Brain pericyte (primary cell): ENCODE measurements at places on chromosomes 6 and 20.

- DNase-seq = no peak
These were observed 21.2 kb downstream of the MKKS start for GRCh38 chr20:10412591-10413408.

- no peak for DNase-seq
These were observed 101.3 kb downstream of the RTN4IP1 start for GRCh38 chr6:106527979-106528378.

GRCh38 chr20:49398401-49399144 is 83.9 kb downstream of the KCNB1 start:
- DNase-seq = no peak

DNA sequence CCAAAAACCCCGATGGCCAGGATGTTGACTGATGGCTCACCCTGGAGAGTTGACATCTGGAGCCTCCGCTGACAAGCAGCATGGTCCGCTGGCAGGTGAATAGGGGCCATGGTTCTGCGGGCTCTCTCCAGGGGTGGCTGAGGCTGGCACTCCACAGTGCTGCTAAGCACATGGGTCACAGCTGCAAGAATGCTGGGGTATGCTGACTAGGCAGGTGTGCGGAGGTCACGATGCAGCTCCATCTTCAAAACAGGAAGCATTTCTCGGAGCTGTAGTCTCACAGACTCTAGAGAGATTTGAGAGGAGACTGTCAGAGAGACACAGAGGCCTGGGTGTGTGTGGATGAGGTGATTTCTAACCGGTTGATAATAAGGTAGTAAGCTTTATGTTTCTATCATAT is 341.6 kb downstream of the NRN1 start:
- DNase-seq = no peak

- DNase-seq = no peak
These were observed 541.1 kb downstream of the HAO1 start for GRCh38 chr20:7399114-7399513.

GRCh38 chr20:57061051-57061900 is 205.2 kb downstream of the BMP7 start:
- no peak for DNase-seq

GRCh38 chr6:115838763-115839401 is 221.8 kb downstream of the FRK start:
- no peak for DNase-seq

GRCh38 chr20:9363673-9364072 is 150.7 kb upstream of the LAMP5 start:
- no peak for DNase-seq

- no peak for DNase-seq
These were observed 10.3 kb downstream of the NSFL1C start for GRCh38 chr20:1456300-1456699.

DNA sequence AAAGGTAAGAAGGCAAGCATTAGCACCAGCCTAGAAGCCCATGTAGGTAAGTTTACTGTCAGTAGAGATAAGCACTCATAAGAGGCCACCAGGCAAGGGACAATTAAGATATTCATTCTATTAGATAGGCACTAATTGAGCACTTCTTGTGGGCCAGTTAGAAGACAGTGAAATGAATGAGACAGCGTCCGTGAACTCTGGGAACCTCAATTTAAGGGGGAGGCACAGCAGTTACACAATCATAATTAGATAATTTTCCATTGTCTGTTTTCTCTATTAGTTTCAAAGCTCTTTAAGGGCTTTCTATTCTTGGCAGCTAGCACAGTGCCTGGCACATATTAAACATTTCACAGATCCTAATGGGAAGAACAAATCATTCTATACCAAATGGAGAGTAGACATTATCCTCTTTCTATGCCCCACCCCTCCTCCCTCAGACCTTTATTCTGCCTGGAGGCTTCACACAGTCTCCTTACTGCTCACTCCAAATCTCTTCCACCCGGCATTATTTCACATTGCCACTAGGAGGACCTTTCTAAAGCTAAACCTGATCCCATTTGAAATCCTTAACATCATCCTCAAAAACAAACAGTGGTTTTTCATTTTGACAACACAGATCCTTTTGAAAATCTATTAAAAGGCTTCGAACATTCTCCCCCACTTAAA is 529.6 kb downstream of the ADGRB3 start:
- DNase-seq = no peak

DNA sequence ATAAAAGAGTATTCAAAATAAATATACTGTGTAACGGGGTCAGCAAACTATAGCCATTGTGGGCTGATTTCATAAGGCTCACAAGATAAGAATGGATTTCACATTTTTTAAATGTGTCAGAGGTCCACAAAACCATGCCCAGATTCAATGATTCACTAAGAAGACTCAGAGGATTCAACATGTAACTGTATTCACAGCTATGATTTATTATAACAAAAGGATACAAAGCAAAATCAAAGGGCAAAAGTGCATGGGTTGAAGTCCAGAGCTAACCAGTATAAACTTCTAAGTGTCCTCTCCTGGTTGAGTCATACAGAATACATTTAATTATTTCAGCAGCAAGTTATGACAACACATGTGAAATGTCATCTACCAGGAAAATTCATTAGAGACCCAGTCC is 49.2 kb downstream of the TBC1D32 start:
- no peak for DNase-seq

DNA sequence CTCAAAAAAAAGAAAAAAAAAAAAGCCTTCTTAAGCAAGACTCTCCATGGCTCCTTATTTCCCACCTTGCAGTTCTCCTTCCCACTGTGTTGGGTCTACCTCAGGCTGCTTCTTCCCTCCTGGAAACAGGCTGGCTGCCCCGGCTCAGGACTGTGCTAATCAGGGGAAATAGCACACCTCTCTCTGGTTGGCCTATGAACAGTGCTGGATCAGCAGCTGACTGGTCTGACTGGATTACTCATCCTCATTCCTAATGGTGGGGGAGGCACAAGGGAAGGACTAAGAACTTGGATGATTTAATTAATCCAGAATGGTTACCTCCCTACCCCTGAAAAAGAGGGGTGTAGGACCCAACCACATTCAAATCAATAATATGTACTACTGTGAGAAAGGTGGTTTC is 3.9 kb upstream of the SRSF3 start:
- no peak for DNase-seq

DNA sequence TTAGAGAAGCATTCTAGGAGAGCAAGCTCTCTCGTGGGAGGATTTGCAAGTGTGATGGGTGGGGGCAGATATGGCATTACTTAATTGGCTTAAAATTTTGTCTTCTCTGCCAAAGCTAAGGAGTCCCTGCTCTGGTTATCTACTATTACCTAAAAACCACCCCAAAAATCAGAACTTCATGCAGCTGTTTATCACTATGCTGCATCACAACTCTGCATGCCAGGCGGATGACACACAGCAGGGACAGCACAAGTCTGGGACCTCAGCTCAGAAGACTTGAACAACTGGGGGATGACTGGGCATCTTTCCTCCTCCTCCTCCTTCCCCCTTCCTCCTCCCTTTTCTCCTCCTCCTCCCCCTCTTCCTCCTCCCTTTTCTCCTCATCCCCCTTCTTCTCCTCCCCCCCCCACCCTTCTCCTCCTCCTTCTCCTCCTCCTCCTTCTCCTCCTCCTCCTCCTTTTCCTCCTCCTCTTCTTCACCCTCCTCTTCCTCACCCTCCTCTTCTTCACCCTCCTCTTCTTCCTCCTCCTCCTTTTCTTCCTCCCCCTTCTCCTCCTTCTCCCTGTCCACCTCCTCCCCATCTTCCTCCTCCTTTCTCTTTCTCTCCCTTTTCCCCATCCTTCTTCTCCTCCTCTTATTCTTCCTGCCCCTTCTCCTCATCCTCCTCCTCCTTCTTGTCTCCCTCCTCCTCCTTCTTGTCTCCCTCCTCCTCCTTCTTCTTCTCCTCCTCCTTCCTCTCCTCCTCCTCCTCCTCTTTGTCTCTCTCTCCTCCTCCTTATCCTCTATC is 218.6 kb upstream of the PMEPA1 start:
- no peak for DNase-seq

GRCh38 chr6:106750946-106751345 is 121.6 kb downstream of the QRSL1 start:
- DNase-seq = no peak

DNA sequence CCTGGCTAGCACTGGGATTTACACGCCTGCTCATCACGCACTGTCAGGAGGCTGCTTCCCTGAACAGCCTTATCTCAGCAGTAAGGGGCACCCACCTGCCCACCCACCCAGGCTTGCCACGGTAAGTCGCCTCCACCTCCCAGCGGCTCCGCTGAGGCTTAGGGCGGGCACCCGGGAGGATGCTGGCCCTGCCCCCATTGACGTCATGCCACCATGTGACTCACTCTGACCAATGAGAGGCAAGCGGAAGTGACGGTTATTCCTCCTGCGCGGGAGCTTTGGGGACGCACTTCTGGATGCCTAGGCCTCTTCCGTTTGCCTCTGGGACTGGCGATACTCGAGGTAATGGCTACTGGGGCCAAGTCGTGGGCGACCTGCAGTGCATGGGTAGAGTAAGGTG is 256.8 kb downstream of the QKI start:
- no peak for DNase-seq

DNA sequence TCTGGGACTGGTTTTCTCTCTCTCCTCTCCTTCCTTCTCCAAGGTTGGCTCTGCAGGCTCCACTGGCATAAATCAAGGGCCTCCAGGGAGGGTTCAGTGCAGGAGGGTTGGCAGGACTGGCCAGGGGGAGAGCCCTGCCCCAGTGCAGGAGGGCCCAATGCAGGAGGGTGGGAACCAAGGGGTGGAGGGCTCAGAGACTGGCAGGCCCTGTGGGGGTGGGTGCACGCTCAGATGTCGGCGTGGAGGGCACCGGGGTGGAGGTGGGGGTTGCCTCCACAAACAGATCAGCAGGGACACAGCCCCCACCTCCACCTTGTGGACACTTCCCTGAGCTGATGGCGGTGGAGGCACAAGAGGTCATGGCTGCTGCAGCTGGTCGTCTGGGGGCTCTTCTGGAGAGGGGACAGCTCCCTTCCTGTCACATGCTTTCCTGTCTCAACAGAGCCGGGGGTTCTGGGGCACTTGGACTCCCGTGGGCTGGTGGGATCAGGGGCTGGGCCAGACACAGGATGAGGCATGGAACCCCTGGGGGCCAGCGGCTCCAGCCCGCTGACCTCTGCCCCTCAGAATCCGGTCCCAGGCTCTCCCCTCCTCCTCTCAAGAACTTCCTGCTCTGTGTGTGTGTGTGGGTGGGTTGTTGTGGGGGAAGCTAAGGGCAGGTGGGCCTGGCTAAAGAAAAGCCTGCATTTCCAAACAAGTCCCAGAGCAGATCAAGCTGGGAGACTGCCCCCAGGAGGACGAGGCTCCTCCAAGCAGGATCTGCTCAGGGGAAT is 2.7 kb upstream of the ABHD16B start:
- DNase-seq = peak; percentile 69

GRCh38 chr6:3280866-3281465 is 22.2 kb downstream of the PSMG4 start:
- DNase-seq = peak; percentile 36

GRCh38 chr6:55180258-55180657 is 5.9 kb downstream of the HCRTR2 start:
- DNase-seq = no peak

DNA sequence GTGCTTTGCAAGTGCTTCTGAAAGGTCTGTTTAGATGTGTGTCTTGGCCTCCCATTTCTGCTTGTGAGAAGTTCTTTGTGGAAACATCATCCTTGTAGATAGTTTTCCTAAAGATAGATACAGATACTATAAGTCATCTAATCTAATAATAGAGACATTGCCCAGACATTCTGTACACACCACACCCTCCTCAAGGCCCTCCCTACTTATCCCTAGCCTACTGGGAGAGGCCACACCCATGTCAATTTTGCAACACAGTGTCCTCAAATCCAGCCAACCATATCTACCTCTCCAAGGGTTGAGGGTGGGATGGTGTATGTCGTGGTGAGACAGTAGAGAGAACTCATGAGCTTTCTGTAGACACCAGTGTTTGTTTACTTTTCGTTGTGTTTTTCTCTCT is 6.2 kb downstream of the KDM1B start:
- DNase-seq = no peak

DNA sequence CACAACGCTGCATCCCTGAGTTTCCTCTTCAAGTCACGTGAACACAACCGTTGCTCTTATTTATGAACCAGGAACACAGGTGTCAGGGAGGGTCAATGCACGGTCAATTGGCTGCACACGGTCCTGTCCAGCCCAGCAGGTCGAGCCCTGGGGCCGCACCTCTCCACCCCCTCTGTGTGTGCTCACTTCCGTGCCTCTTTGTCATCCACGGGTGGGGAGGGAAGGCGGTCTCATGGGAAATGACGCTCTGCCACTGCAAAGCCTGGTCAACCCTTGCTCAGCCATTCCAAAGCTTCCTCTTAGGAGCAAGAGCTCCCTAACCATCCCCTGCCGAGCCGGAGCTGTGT is 38.7 kb downstream of the DACT2 start:
- DNase-seq = no peak

- no peak for DNase-seq
These were observed 68.2 kb downstream of the CCN2 start for GRCh38 chr6:131883016-131883415.

DNA sequence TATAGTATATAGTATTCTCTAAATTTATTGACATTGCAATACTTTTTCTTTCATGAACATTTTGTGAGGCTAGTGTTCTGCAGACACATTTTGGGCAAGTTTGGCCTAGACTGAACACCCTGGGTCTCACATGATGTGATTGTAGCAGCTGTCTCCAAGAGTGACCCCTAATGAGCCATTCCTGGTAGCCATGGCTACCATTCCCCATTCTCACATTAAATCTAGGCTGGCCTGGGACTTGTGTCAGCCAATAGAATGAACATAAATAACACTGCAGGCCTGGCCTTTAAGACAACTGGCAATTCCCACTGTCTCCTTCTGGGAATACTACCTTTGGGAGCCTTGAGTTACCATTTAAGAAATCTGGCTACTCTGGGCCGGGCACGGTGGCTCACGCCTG is 38.0 kb upstream of the TASP1 start:
- no peak for DNase-seq

- no peak for DNase-seq
These were observed 158.4 kb downstream of the LY86 start for GRCh38 chr6:6746970-6747338.

DNA sequence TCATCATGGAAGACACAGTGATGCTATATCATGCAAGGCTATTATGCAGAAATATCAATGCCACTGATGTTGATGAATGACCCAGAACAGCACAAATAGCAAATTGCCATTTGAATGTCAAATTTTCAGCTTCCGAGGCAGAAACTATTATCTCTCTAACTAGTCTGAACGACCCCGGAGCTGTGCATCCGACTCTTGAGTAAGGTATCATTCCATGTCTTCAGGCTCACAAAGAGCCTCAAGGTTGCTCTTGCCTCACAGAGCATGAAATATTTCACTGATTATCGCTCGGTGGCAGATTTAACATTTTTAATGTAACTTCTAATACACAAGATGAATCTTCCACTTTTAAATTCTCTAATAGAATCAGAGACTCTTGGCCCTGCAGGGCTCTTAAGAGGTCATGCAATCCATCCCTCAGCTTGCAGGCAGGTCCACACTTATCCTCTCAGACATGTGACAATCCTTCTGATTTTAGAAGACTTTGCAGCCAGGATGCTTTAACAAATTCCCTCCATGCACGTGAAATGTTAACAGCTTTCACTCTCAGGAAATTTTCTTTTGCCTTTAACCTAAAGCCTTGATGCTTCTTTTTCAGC is 221.0 kb downstream of the FRK start:
- no peak for DNase-seq
